ENCODE measurements at places on chromosomes 7 and 10.

DNA sequence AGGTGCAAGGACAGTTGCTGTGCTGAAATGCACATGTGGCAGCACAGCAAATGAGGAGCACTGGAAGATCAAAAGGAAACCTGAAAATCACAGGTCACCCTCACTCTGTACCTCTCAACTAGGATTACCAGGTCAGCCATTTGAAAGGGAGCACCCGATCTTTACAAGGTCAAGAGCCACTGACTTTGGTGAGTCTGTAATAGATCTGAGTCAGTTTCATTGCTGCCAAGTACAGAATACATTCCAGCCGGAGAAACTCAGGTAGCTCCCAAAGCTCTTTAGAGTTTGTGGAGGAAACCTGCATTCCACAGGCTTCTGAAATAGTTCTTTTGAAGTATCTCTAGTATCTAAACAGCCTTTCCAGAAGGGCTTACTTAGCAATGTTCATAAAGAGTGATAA lies 217.5 kb downstream of the SNX13 start:
- no peaks in the 10 kb centered on the region for H3K36me3 ChIP-seq
- no peaks in the 10 kb centered on the region for H3K4me1 ChIP-seq
- peaks cover 12% of the 10 kb centered on the region for H3K27me3 ChIP-seq
- H3K4me3 ChIP-seq, result no peak overlapping the region
- no peak for DNase-seq
- no peak overlapping the region for H3K27ac ChIP-seq

DNA sequence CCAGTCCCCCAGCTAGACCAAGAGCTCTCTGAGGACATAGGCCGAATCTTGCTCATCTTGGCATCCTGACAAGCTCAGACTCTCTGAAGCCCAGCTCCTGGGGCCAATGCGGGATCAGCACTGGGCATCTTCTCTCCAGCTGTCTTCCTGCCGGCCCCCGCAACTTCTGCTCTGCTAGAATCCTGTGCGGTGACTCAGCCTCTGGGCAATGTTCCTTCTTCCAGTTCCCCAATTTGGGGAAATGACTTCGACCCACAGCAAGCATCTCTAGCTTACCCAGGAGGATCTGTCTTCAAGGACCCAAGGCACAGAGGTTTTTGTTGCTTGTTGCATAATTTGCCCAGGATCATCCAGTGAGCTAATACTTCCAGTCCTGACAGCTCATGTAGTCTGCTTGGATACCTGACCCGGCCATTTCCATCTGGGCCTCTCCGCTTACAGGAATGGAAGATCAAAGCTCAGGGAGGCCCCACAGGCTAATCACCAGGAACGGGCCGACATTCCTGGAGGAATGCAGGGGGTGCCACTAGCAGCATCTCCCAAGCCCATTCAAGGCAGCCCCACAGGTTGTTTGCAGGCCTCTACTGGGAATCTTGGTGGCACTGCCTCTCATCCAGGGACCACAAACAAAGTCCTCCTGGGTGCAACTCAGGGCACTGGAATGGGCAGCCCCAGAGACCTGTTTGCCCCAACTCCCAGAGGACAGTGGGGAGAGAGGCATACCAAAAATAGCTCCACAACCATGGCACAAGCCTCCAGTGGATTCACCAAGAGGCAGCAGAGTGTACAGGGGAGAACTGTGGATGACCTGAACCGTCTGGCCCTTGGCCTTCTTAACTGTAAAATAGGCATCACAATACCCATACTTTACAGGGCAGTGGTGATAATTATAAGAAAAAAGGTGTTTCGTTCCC lies 151.9 kb downstream of the NEURL1 start:
- H3K4me3 ChIP-seq, result no peak overlapping the region
- peaks cover 41% of the 10 kb centered on the region for H3K4me1 ChIP-seq
- peaks cover 23% of the 10 kb centered on the region for H3K36me3 ChIP-seq
- DNase-seq, result no peak
- peak overlapping the region; percentile 78 for H3K27ac ChIP-seq
- no peaks in the 10 kb centered on the region for H3K27me3 ChIP-seq

DNA sequence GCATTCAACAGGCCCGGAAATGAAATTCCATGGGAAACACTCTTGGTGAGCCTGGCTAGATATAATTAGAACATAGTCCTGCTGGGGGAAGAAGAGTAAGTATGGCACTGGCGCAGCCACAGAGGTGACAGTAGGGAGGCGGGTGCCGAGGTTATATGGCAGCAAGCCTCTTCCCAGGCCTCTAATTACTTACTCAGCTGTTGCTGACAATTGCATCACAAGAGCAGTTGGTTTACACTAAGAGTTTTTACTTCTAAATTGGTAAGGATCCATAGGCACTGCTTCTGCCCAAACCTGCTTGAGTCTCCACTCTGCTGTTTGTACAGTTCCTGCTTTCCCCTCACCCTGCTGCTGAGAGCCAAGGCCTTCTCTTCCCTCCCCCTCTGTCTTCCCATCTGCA lies 93.3 kb upstream of the DUSP5 start:
- peaks cover 38% of the 10 kb centered on the region for H3K4me1 ChIP-seq
- no peak overlapping the region for H3K4me3 ChIP-seq
- peak overlapping the region; percentile 13 for H3K27ac ChIP-seq
- DNase-seq, result no peak
- H3K36me3 ChIP-seq, result no peaks in the 10 kb centered on the region
- H3K27me3 ChIP-seq, result no peaks in the 10 kb centered on the region

DNA sequence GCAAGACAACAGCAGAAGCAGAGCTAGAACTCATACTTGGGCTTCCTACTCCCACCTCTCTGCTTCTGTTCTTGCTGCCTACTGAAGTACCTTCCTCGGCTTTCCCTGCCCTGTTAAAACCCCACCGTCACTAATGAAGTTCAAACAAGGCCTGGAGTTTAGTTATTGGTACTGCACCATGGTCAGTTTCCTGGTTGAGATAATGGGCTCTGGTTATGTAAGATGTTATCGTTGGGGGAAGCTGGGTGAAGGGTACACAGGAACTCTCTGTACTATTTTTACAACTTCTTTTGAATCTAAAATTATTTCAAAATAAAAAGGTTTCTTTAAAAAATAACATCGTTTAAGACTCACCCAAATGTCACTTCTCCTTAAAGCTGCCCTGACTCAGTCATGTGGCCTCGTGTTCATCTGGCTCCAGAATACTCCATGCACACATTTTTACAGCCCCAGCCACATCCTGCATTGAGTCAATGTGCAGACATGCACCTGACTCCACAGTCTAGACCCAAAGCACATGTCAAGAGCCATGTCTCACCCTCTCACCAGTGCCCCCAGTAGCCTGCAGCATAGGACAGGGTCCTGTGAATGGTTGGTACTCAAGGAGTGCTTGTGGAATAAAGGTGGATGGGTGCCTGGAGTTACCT lies 36.9 kb upstream of the AQP1 start:
- no peak for DNase-seq
- peaks cover 2% of the 10 kb centered on the region for H3K36me3 ChIP-seq

DNA sequence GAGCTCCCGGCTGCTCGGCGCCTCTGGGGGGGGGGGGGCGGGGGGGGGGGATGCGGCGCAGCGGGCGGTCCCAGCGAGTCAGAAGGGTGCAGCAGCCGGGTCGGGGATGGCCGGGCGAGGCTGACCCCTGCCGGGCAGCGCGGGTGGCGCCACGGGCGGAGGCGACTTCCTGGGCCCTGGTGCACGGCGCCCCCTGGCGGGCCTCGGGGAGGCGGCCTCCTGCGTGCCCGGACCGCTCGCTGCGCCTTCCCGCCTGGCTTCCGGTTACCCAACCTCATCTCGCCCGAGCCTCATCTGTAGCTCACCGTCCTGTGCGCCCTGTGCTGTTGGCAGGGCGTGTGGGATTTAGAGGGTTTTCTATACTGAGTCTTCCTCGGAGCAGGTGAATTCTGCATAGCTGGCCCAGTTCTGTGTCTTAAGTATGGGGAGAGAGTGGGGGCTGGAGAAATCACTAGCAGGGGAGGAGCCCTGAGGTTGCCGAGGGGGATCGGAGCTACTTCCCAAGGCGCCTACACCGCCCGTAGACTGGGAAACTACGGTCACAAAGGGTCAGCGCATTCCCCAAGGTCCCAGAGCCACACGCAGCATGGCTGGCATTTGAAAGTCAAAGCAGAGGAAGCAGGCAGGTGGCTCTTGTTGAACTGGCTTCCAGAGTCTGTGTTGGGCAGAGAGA lies 28.3 kb upstream of the WDFY4 start:
- H3K27ac ChIP-seq, result no peak overlapping the region
- peak overlapping the region; percentile 70 for H3K4me3 ChIP-seq
- H3K4me1 ChIP-seq, result peaks cover 8% of the 10 kb centered on the region
- no peaks in the 10 kb centered on the region for H3K36me3 ChIP-seq
- peaks cover 46% of the 10 kb centered on the region for H3K27me3 ChIP-seq

DNA sequence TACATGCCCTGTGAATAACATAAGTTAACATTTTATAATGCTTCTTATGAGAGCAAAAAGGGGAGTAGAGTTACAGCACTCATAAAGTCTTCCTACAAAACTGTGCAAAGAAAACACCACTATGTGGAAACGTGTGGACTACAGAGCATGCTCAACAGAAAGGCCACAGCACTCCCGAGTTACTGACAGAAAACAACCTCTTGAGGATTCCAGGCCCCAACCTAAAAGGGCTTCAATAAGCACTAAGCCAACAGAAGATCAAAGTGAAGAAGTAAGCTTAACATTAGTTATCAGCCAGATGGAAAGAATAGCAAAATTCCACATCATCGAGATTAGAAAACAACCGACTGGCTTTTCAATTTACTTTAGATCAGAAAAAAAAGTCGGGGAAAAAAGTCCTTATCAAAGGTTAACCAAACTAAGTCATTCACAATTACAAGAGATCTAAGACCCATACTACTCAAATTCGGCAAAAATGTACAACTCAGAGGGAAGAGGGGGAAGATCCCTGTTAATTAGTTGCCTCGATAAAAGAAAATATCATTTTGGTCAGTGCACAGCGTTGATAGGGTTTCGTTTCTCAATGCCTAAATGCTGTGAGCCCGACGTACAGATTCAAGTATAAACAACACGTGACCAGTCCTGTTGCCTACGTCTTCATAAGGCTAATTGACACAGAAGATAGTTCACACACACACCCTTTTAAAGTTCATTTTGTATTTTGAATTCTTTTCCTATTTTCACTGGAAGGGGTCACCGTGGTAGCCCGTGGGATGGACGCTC lies 1.4 kb downstream of the KBTBD2 start:
- H3K27me3 ChIP-seq, result no peaks in the 10 kb centered on the region
- H3K36me3 ChIP-seq, result no peaks in the 10 kb centered on the region
- no peak for DNase-seq
- peak overlapping the region; percentile 78 for H3K4me3 ChIP-seq

- H3K4me3 ChIP-seq, result no peak overlapping the region
- peaks cover 13% of the 10 kb centered on the region for H3K36me3 ChIP-seq
- no peaks in the 10 kb centered on the region for H3K27me3 ChIP-seq
- H3K4me1 ChIP-seq, result peaks cover 1% of the 10 kb centered on the region
These were observed 55.1 kb downstream of the VOPP1 start for GRCh38 chr7:55517191-55517633.

DNA sequence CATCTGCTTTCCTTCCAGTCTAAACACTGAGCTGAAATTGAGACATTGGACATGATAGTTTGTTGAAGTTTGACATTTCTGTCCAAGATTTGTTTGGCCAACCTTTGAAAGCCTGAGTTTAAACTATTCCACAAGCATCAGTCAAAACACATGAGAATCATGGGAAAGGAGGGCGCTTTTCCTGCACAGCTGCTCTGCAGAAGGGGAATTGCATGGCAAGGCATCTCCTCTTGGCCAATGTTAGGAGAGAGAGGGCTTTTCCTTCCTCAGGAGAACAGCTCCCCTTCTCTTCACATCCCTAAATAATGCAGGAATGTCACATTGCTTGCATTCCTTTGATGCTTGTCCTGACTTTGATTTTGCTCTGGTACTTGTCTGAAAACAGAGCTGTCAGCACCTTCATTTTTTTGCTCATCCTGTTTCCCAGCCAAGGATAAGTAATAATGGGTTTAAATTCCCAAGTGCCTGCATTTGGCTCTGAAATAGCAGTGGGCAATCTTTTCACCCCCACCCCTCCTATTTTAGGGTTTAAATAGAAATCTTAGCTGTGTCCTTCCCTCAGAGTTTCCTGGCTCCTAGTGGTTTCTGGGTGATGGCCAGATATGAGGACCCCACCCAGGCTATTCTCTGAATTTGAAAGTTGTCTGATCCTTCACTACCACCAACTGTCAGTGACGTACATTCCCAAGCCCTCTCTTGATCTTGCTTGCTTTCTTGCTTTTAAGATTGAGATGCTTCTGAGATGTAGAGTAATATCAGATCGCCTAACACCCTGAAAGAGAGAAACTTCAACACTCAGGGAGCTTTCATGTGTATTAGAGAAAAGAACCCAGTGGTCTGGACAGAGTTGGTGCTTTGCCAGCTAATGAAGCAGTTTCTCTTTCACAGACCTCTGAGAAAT lies 75.2 kb upstream of the NPVF start:
- peaks cover 6% of the 10 kb centered on the region for H3K4me1 ChIP-seq
- H3K4me3 ChIP-seq, result no peak overlapping the region
- no peaks in the 10 kb centered on the region for H3K27me3 ChIP-seq
- no peaks in the 10 kb centered on the region for H3K36me3 ChIP-seq
- peak overlapping the region; percentile 17 for H3K27ac ChIP-seq

DNA sequence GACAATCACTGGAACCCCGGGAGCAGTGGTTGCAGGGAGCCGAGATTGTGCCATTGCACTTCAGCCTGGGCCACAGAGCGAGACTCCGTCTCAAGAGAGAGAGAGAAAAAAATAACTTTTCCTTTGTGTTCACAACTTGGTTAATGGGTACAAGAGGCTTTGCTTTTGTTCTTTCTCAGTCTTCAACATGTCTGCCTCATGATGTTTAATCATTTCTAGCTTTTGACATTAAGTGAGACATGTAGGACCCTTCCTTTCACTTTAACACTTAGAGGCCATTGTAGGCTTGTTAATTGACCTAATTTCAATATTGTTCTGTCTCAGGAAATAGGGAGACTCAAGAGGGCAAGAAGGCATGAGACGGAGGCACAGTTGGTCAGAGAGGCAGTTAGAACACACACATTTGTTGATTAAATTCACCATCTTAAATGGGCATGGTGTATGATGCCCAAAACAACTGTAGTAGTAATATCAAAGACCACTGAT lies 9.3 kb upstream of the CRCP start:
- DNase-seq, result no peak
- no peaks in the 10 kb centered on the region for H3K27me3 ChIP-seq
- no peaks in the 10 kb centered on the region for H3K36me3 ChIP-seq
- H3K4me3 ChIP-seq, result no peak overlapping the region

GRCh38 chr7:101669307-101669706 lies 40.2 kb upstream of the MYL10 start:
- H3K27ac ChIP-seq, result no peak overlapping the region
- no peak overlapping the region for H3K4me3 ChIP-seq
- no peaks in the 10 kb centered on the region for H3K36me3 ChIP-seq
- no peak for DNase-seq

Data from osteocyte (in vitro differentiated cells).